ENCODE measurements at places on chromosomes 12 and 14.
A peak's percentile ranks its signal among the peaks of the same experiment; 100 is the strongest.

GRCh38 chr12:114444422-114445279 lies 38.7 kb upstream of the TBX5 start:
- DNase-seq = no peak

- DNase-seq = no peak
Observed at GRCh38 chr12:50990791-50991190, 35.4 kb downstream of the SLC11A2 start.

DNA sequence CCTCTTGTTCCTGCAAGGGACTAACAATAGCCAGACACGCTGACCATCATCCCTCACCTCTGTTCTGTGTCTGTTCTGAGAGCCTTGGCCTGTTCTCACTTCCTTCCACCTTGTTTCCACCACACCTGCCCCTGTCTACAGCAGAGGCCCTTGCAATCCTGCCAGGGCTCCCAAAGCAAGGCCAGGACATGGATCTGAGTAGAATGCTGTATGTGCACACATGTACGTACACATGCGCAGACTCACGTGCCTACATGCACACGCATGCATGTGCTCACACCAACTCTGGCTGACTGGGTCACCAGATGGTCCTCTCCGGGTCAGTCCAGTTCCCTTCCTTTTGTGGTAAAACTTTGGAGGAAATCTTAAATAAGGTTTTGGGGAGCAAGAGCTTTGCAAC lies 133.0 kb upstream of the C14orf180 start:
- no peak for DNase-seq

- DNase-seq = no peak
Observed at GRCh38 chr12:109811624-109811995, 21.6 kb downstream of the TRPV4 start.

DNA sequence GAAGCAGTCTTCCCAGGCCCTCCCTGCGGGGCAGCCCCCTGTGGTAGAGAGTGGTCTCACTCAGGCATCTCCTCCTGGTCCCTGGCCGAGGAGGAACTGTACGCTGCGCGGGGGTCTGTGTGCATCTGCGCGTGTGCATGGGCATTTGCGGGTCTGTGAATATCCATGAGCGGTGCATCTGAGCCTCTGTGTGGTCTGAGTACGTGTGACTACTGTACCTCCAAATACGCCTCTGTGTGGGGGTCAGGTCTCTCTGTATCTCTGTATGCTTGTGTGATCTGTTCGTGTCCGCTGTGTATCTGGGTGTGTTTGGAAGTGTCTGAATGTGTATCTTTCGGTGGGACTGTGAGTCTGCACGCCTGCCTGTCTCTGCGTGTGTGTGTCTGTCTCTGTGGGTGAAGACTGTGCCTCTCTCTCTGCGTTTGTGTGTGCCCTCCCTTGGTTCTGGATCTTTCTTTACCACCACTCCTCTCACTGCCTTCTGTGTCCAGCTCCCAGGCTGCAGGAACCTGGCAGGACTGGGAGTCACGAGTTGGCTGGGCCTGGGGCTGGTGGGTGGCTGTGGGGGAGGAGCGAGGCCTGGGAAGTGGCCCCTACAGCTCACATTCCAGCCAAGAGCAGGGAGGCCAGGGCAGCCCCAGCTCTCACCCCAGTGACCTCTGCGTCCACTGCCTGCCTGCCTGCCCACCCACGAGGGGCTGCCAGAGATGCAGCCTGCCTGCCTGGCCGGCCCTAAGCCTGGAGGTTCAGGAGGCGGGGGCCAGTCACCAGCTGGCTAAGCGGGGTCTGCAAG lies 1.1 kb upstream of the PGF start:
- no peak for DNase-seq

GRCh38 chr12:104816845-104817503 lies 141.1 kb downstream of the SLC41A2 start:
- peak; percentile 16 for DNase-seq

DNA sequence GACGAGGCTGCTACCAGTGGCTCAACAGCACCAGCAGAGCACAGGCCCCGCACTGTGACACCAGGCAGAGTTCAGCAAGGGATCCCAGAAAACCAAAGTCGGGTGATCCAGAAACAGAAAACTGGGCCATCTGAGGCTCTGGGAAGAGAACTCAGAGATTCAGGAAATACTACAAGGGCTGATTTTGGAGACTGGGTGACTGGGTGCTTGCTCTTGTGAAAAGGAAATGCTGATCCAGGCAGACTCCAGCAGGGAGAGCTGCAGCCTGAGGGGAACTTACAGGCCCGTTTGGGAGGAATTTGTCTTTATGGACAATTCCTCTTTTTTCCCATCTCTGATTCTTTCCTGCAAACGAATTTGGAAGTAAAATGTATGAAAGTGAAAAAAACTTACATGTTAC lies 28.2 kb downstream of the FOXN3 start:
- DNase-seq = peak; percentile 28

DNA sequence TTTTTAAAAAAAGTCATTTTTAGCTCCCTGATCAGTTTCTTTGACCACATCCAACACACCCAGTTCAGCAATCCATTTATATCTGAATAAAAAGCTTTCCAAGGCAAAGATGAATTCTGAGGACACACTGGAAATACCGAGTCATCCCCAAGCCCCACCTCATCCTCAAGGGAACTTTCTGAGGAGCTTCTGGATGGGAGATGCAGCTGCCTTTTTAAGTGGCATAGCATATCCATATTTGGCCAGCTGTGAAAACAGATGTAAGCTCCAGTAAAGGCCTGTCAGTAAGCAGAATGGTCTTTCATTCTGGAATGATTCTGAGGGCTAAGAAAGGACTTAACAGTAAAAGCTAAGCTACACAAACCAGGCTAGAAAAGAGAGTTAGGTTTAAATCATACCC lies 18.4 kb downstream of the ZFYVE1 start:
- DNase-seq = peak; percentile 71

DNA sequence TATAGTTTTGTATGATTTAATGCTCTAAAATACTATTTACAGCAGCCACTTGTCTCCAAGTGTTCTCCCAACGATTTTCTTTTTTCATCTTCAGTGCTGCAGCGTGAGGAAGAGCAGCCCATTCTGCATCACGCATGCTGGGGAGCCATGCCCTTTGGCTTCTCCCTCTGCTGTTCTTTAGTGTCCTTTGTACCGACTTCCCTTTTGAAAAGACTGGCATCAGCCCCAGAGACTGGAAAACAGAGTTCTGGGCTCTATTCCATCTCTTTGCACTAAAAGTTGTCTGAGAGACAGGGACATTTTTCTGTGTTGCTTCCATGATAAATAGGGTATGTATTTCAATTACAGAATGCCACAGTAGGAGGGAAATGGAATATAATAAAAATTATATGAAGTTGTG lies 105.1 kb downstream of the RERG start:
- no peak for DNase-seq

DNA sequence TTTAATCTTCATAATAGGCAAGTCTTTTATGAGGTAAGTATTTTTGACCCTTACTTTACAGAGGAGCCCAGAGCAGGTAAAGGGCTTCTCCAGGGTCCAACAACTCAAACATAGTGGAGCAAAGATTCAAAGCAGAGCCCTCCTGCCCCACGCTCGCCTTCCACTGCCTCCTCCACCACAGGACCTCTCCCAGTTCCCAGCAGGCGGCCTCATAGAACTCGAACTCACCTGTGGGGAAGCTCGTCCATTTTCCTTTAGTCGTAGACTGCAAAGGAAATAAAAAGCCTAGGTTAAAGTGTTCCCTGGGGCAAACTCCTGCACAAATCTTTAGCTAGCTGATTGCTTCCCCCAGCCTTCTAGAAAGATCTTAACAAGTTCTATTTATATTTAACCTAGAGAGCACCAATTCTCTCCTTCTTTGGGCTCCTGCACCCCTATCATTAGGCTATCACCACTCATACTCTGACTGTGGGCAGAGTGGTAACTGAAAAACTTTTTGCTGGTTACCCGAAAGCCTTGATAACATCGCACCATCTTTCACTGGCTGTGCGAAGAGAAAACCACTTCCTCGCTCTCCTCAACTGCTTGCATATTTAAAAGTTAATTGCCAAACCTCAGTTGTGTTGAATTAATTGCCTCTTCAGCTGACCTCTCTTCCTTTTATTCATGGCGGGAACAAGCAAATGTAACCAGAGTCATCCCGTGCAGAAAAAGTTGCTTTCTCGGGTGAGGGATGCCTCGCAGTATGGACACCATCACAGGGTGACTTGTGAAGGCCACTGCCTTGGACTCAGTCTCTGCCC lies 299.6 kb downstream of the DPF3 start:
- no peak for DNase-seq

GRCh38 chr12:72300728-72301127 lies 28.6 kb downstream of the TRHDE start:
- no peak for DNase-seq

GRCh38 chr12:58915634-58916033 lies 4.7 kb downstream of the LRIG3 start:
- peak; percentile 92 for DNase-seq
